A673 (cell line): ENCODE measurements at places on chromosomes 6 and 20.
A peak's percentile ranks its signal among the peaks of the same experiment; 100 is the strongest.

- no peak for DNase-seq
Measured at GRCh38 chr6:38502423-38502822, 137.3 kb downstream of the BTBD9 start.

- DNase-seq, result peak; percentile 87
Measured at GRCh38 chr6:134678436-134678889, 271.4 kb downstream of the ALDH8A1 start.

DNA sequence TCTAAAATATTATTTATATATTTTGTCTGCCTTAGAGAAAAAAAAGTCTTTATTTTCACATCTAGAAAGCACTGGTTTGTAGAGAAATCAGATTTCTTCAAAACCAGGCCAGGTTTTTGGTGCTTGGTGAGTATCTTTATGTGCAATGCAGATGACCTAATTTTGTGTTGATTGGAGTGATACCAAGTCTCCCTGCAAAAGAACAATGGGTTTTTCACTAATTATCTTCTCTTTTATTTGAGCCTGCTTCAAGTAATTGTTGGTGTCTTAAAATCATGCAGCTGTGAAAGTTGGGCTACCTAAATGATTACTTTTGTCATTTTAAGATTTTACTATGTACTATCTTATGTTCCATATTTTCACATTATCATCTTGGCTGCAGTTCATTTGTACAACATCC is 874.7 kb downstream of the TFAP2A start:
- no peak for DNase-seq

- no peak for DNase-seq
Measured at GRCh38 chr6:148565930-148566663, 180.7 kb upstream of the UST start.

- DNase-seq, result no peak
Measured at GRCh38 chr6:49553384-49553783, 2.9 kb downstream of the C6orf141 start.

GRCh38 chr6:131063764-131064272 is 773 bp upstream of the EPB41L2 start:
- no peak for DNase-seq

DNA sequence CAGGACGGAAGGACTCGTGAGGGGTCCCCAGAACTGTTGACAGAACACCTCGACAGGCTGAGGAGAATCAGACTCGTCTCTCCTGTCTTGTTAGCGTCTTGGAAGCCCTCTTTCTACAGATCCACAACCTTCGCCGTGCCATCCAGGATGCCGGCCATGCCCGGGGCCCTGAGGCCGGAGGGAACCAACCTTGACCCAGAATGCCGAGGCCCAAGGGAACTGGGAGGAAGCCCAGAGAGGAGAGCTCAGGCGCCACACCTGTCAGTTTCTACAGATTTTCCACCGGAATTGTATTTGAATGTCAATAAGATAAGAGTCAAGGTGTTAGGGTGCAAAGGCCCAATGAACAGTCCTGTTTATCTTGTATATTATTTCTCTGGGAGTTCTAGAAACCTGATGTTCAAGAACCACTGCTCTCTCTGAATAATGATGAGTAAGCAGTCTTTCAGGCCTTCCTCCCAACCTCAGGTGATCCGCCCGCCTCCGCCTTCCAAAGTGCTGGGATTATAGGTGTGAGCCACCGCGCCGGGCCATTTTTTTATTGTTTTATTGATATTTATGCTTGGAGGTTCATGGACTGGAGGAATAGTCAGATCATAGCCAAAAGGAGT is 799 bp upstream of the ME1 start:
- DNase-seq, result no peak

GRCh38 chr6:5174756-5175549 is 85.8 kb downstream of the LYRM4 start:
- DNase-seq, result peak; percentile 68

DNA sequence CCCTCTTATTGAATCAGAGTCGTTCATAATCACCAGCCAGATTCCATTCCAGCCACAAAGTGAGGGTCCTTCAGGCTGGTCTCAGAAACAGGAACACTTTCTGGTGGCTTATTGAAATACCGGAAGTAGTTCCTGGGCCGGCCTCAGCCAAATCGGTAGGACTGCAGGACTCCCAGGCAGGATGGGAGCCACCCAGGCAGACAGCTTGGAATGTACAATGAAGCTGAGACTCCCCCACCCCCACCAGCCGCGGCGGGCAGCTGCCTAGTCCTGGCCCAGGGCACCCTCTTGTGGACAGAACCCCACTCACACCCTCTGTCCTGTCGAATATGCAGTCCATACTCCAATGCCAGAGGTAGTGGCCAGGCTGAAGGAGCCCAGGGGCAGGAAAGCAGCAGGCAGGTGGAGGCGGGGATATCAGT is 43.8 kb downstream of the MDFI start:
- peak; percentile 95 for DNase-seq
